ENCODE measurements at places on chromosomes 13 and 19.

DNA sequence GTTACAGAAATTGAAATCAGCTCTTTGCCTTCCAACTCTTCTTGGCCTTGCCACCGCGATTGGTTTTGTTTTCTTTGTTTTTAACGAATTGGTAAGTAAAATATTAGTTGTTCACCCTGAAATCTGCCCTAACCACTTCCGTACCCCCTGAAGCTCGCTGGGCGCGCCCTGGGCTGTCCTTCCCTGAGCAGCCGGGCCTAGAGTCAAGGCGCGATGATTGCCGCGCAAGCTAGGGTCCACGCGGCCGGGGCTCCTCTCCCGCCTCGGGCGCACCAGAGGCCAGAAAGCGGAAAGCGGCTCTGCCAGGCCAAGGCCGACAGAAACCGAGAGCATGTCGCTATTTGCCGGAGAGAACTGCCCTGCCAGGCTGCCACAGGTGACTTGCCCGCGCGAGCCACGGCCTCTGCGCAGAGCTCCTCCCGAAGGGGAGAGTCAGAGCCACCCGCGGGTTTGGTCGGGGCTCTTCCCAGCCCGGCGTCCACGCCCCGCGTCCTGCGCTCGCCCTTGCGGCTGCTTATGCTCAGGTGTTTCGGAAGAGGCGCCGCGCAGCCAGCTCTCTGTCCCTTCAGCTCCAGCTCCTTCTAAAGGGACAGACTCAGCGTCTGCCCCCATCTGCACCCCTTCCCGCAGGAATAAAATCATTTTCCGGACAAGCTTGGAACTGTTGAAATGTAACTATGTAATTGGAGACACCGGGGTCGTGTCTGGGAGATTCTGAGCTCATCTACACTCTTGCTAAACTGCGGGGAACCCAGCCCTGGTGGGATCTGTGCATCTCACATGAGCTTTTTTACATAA is 6.6 kb upstream of the CDX2 start:
- DNase-seq, result no peak

- DNase-seq, result no peak
These were observed 392.9 kb downstream of the PCDH9 start for GRCh38 chr13:66837246-66837645.

DNA sequence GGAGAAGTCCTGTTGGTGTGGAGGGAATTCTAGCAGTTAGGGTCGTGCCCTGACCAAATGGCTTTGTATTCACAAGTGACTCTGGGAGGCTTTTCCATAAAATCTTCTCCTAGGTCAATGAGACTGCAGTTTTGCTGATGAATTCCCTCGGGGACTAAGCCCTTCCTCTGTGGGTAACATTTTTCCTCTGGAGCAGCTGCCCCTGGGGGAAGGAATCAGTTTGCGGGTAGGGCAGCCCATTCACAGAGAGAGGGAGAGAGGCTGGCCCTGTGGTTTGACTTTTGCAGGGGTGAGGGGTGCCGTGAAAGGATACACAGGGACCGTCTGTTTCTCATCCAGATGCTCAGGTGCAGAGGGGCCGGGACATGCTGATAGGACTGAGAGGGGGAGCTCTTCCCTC is 67.3 kb downstream of the ERICH6B start:
- no peak for DNase-seq

DNA sequence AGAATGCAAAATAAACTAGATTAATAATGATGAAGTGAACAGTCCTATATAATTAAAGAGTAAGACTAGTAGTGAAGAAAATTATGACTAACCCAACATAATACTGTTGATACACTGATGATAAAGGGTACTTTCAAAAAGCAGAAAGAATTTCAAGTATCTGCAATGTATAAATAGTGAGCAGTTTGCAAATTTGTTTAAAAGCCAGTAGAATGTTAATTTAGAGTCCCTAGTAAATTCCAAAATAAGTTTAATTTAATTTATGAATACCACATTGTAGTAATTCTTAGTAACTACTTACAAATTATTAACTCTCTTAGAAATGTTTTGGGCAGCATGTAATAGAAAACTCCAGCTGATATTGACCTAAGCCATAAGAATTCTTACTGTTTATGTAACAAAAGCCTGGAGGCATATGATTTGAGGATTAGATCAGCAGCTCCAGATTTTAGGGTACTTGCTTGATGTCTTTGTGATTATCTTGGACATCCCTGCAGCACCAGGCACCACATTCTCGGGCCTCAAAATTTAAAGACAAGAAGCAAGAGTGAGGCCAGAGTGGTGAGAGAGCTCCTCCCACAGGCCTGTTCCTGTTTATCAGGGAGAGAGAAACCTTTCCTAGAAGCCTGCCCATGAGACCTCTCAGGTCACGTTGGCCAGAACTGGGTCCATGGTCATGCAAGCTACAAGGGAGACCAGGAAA is 67.6 kb upstream of the TDRD3 start:
- peak; percentile 66 for DNase-seq

GRCh38 chr19:42269478-42270345 is 660 bp downstream of the CIC start:
- DNase-seq, result no peak

DNA sequence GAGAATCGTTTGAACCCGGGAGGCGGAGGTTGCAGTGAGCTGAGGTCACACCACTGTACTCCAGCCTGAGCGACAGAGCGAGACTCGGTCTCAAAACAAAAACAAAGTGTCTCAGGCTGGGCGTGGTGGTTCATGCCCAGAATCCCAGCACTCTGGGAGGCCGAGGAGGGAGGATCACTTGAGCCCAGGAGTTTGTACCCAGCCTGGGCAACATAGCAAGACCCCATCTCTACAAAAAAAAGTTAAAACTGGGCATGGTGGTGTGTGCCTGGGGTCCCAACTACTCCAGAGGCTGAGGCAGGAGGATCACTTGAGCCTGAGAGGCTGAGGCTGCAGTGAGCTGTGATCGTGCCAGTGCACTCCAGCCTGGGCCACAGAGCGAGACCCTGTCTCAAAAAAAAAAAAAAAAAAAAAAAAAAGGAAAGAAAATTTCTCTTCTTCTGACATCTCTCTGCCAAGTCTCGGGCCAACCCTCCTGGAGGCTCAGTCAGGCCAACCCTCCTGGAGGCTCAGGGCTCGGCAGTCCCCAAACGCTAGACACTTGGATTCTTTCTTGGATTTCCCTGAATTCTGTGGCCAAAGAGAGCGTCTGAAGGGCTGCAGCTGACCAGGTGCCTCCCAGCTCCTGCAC is 26.3 kb downstream of the ARID3A start:
- DNase-seq, result no peak

DNA sequence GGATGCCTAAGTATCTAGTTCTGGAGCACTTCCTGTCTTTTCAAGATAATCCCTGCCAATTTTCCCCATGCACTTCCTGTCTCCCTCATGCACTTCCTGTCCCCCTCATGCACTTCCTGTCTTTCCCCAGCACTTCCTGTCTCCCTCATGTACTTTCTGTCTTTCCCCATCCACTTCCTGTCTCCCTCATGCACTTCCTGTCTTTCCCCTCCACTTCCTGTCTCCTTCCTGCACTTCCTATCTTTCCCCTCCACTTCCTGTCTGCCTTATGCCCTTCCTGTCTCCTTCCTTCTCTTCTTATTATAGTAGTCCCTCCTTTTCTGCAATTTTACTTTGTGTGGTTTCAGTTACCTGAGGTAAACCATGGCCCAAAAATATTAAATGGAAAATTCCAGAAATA is 3.0 kb upstream of the TNNT1 start:
- no peak for DNase-seq

DNA sequence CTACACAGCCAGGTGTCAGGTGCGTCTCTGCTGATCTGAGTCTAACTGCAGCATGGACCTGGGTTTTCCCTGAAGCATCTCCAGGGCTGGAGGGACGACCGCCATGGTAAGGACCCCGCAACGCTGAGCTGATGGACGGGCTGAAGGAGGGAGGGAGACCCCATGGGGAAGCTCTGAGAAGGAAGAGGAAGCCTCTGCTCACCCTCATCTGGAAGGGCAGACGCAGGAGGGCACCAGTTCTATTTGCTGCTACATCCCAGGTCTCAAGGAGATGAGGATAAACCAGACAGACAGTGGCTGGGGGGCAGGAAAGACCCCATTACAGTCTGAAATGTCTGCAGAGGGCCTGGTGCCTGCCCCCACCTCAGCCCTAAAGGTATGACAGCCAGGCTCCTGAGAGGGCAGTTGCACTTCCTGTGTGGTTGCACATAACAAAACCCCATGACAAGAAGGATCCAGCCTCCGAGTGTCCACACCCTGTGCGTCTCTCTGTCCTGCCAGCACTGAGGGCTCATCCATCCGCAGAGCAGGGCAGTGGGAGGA is at the start of gene LILRA2:
Gene LILRA2 (plus strand): TSS at position 461 of the 543 bp plus-strand sequence. CDS start 89 bp downstream, outside the sequence.
- DNase-seq, result no peak

DNA sequence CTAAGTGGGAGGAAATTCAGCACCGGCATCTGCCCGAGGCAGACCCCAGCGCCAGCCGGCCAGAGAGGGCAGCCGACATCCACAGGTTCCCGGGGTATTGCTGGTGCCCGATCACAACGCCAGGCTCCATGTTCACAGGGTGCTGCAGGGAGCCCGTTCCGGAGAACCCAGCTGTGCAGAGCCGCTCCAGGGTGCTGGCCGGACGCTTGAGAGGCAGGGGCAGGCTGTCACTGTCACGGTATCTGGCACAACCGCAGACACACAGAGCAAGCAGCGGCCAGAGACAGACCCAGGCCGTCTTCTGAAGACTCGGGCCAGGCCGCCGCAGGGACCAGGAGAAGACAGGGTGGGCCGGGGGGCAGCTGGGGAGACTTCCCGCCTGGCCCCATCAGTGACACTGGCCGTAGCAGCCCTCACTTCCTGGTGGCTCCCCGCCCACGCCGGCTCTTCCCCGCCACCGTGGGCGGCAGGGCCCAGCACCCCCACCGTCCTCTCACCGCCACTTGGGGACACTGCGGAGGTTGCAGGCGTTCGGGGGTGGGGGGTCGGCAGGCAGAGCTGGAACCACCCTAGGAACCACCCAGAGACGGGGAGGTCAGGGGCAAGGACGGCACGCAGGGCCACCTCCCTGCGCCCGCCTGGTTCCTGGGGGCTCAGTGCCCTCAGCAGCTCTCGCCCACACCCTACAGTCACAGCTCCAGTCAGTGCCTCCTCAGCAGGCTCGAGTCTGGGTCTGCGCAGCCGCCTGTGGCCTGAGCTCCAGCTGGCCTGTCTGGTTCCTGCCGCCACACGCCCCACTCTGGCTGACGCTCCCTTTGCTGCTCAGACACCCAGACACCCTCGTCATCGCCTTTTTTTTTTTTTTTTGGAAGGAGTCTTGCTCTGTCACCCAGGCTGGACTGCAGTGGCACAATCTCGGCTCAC is 3.8 kb downstream of the RNF126 start:
- DNase-seq, result no peak

DNA sequence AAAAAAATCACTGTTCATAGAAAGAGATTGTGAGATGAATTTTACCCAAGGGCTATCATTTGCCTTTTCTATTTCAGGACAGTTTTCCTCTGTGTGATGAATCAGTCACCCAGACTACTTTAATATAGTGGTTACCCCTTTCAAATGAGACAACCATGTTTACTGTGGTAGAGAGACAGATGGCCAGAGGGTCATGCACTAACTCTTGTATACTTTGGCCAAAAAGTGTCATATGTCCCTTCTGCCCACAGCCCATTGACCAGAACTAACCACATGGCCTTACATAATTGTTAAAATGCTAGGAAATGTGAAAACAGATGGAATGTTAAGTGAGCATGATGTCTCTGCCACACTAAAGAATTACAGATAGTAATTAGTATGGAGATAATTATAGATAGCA is 498.7 kb downstream of the DACH1 start:
- DNase-seq, result no peak

- no peak for DNase-seq
These were observed 32.3 kb downstream of the ITM2B start for GRCh38 chr13:48265217-48265815.

DNA sequence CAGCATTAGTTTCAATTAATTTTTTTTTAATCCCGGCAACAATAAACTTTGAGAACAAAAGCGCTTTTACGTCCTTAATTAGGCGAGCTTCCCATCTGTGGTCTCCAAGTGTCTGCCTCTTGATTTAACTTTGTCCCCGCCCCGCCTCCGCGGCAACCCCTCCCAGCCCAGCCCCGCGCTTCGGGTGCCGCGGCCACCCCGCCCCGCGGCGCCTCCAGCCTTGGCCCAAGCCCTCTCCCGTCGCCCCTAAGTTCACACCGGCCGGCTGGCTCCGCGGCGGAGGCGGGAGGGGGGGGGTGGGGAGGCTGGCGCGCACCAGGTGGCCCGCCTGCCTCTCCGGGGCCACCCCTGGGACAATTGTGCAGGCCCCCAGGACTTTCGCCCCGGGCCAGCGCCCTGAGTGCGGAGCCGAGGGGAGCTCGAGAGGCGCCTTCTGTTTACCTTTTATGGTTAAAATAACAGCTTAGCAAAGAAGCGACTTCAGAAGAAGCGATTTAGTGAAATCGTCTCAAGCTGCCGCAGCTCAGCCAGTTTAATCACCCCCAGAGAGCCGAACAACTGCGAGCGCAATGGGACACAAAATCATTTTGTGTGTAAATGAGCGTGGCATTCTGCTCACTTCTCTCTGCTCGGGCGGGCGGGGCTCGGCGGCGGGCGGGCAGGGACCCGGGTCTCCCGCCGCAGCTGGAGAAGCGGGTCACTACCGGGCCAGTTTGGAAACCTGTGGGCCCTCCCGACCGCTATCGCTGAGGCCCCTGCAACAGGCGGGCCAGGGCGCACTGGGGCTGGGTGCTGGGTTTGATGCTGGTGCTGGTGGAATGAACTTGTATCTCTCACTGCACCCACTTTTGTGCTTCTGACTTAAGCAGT is 1.4 kb downstream of the KCTD15 start:
- DNase-seq, result no peak

GRCh38 chr19:50720181-50720920 is 749 bp upstream of the SHANK1 start:
- no peak for DNase-seq

GRCh38 chr19:34351382-34351826 is 13.6 kb upstream of the GPI start:
- DNase-seq, result no peak

DNA sequence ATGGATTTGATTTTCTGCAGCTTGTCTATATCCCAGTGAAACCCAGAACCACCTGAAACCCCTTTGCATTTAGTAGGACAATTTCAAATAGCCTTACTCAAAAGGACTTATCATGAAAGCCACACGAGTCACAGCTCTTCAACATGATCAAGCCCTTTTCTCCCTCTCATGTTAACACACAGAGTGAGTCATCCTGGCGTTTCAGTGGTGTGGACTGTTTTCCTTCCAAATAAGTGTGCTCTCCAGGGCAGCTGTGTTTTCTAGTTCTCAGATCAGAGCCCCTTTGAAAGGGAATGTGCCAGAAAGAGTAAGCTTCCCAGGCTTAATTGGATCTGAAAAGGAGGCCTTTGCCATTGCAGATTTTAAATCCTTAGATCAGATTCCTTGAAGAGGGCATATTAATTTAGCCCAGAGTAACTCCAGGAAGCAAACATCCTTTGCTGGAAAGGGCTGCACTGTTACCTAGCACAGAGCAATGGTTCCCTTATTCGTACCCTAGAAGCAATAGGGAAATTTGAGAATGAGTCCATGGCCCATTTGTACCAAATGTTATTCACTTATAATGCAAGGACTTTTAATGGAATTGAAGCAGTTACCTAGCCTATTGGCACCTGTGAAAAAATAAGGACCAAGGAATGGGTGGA is 51.3 kb downstream of the ERICH6B start:
- peak; percentile 64 for DNase-seq

Measured in DMS153 (cell line).